ENCODE measurements at places on chromosomes 1 and 21.

GRCh38 chr1:207251066-207251465 is 70.4 kb upstream of the CD55 start:
- no peak for DNase-seq

DNA sequence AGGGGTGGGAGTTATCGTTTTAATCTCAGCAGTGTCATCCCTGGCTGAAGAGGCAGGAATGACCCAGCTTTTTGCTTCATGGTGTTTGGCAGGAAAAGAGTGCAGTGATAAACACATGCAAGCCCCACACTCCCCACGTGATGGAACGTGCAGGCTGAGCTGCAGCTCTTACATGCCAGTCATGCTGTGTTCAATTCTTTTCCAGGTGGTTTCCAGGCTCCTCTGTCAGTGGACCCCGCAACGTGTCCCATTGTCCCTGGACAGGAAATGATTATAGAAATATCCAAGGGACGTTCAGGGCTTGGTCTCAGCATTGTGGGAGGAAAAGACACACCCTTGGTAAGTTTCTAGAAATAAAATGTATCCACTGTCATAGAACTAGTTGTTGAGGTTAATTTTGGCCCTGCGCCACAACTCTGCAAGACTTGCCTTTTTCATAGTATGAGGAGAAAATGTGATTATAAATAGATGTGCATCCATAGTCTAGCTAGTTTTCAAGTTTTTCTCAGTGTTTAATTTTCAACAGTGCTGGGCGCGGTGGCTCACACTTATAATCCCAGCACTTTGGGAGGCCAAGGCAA is 110.2 kb upstream of the L1TD1 start:
- DNase-seq = no peak

- DNase-seq = no peak
These were observed 31.5 kb downstream of the RIMS3 start for GRCh38 chr1:40633931-40634376.

GRCh38 chr1:87206044-87206831 is 122.4 kb upstream of the LMO4 start:
- DNase-seq = no peak

- no peak for DNase-seq
These were observed 36.4 kb upstream of the COL11A1 start for GRCh38 chr1:103144681-103145080.
